ENCODE measurements at places on chromosomes 5 and 9.
A peak's percentile ranks its signal among the peaks of the same experiment; 100 is the strongest.

DNA sequence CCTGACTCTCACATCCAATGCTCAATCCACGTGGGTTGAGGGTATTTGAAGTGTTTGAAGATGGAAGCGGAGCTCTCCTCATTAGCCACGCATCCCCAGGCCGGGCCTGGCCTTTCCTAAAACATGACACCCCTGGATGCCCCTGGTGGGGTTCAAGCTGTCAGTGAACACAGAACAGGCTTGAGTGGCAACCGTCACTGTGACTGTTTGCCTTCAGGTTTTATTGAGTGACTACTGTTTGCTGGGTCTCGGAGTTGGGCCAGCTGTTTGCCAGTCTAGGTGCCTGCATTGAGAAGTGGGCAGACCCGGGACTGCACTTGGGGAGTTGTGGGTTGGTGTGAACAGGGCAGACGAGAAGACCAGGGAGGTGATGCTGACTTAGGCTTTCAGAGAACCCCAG is 7.8 kb upstream of the OLFM1 start:
- DNase-seq, result no peak

GRCh38 chr9:100540327-100540726 is 37.6 kb upstream of the CAVIN4 start:
- DNase-seq, result no peak

DNA sequence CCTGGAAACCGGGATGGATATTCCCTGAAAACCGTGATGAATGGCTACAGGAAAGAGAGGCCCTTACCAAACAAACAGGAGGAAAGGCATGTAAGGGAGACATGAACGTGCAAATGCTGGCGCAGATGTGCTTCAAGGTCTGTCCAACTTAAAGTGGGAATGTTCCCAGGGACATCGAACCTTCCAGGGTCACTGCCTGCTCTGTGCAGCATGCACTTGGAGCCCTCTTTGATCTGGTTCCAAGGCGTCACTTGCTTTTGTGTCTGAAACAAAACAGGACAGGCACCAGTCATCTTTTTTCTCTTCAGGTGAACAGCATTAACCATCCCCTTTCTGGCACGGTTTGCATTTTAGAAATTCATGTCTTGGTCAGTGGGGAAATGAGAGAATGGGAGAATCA is 479.4 kb downstream of the RASEF start:
- no peak for DNase-seq

DNA sequence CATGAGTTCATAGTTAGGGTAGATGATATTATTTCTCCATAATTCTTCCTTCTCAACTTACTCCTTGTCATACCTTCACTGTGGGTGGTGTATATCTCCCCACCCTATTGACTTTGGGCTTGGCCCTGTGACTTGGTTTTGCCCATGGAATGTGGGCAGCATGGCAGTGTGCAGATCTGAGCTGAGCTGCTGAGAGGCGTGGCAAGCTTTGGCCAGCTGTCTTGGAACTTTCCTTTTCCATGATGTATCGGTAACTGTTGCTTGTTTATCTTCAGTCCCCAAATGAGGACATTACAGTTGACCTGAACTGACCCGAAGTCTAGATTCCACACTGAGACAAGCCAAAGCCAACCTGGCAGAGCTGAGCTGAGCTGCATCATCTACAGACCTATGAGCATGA is 70.4 kb downstream of the RALGPS1 start:
- DNase-seq, result no peak

DNA sequence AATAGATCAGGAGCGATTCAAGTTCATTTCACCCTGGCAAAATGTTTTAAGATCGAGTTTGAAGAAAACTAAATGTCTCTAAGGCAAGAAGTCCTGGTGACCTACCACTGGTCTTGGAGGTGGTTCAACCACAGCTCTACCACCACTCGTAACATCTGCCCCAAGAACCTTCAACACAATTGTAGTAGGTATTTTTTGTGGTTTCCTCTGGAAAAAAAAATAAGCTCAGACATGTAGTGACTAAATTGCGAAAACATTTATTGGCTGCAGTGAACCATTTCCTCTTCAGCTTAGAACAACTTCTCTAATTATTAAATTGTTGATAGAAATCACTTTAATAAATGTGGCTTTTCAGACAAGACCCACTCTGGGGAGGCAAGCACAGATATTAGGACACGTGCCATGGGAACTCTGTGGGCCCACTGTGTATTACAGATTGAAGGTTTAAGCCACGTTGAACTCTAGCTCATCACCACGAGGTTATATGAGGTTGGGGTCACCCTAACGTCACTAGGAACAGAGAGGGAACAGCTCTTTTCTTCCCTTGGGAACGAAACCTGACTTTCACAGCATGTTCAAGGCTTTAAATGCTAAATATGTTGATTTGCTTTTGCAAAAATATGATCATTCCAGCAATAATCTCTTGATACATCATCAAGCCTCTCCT is 142.9 kb downstream of the HSD17B3 start:
- no peak for DNase-seq

DNA sequence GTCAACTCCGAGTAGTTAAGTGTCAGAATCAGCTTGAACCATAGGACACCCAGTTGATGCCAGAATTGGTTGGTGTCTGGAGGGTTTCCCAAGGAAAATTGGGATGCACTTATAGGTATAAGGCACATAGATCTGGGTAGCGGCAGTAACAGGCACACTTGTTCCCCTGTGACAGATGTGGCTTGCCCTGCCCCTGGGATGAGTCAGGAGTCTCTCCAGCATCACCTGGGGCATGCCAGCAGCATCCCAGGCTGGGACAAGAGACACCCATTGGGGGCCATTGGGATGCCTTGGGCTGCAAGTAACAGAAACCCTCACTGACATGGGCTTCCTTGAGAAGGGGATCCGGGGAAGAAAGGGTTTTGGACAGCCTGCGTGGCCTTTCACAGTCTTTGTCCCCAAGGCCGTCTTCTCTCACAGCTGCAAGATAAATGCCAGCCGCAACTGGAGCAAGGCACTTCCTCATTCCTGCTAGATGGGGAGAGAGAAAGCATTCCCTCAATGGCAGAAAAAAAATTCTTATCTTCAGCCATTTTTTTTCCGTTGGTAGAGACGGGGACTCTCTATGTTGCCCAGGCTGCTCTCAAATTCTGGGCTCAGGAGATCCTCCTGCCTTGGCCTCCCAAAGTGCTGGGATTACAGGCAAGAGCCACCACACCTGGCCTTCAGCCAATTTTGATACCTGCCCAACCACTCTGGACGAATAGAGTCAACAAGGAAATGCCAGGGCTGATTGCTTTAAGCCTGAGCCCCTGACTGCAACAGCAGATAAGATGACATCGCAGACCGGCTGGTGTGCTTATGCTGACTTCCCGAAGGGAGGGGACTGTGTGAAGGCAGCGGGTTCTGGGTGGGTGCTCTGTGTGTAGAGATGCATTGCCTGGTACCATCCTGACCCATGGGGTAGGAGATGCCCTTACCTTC is 13.3 kb upstream of the RNF130 start:
- peak; percentile 39 for DNase-seq

GRCh38 chr5:176548967-176549444 is at the start of gene CDHR2:
Gene CDHR2 (plus strand): TSS chr5:176549342. CDS start chr5:176565353, 16,011 bp downstream.
- DNase-seq, result no peak

DNA sequence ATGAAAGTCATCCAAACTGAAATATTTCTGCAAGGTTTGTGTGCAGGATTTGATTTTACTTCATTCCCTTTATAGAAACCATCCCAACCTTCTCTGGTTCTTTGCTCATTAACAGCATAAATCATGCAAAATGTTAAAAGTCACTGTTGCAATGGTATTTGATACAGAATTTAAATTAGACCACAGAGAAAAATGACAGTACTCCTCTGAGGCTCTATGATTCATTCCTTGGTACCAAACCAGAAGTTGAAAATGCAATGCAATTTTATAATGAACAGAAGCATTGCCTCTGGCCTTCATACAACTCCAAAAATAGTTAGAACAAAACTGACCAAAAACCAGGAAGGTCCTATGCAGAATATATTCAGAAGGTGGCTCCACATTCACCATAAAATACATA is 607.1 kb downstream of the TLE1 start:
- DNase-seq, result peak; percentile 39

DNA sequence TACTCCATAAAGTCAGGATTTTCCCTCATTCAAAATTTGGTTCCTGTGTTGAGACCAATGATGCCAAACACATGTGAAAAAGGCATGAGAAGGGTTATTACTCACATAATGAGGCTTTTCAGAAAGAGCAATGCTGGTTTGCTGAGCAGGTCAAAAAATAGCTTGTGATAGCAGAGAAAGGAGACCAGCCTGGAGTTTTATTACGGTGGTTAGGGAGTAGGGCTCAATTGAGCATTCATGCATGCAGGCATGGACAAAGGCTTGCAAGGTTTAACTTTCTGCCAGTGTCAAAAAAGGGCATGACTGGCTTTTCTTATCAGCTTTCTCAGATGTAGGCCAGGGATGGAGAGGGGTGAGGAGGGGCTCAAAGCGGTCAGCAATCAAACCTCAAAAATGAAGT is 628.3 kb downstream of the DNAH5 start:
- DNase-seq, result no peak

DNA sequence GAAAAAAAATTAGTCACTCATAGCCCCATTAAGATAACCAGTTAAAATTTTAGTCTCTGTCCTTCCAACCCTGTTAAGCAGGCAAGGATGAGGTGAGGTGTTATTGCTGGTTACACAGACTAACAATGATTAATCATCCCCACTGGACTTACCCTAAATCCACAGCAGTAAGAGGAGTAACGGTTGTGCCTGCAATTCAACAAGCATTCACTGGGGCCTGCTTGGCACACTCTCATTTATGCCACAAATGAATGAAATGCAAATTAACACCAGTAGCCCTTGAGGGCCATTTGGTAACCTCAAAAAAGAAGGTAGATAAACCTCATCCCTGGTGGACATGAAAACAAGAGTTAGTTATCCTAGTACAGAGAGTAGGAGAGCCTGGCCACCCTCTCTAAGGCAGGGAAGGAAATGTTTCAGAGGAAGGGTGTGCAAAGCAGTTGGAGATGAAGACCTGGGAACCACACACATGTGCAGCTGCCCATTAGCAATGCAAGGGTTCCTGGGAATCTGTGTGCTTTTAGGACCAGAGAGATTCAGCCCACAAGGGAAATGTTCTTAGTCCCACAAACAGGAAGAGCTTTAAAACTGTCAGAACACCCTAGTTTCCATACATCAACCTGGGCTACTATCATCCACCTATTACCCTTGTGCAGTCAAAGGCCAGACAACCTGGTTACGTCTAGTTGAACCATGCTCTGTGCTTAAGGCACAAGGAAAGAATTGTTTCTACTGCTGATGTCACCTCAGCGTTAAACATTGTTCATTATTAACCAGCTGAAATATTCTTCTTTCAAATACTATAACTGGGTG is 7.7 kb downstream of the LHFPL2 start:
- no peak for DNase-seq

- DNase-seq, result no peak
Observed at GRCh38 chr5:16559702-16560101, 57.1 kb downstream of the RETREG1 start.

- DNase-seq, result no peak
Observed at GRCh38 chr5:37054391-37054790, 177.8 kb downstream of the NIPBL start.

DNA sequence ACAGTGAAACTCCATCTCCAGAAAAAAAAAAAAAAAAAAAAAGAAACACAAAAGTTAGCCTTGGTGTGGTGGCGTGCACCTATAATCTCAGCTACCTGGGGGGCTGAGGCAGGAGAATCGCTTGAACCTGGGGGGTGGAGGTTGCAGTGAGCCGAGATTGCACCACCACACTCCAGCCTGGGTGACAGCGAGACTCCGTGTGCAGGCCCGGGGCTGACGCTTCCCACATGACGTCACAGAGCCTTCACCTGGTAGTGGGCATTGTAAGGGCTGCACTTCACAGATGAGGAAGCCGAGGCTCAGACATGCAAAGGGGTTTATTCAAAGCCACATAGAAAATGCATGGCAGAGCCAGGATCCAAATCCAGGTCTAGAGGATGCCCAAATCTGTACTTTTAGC is 114.2 kb downstream of the GAPVD1 start:
- DNase-seq, result no peak

DNA sequence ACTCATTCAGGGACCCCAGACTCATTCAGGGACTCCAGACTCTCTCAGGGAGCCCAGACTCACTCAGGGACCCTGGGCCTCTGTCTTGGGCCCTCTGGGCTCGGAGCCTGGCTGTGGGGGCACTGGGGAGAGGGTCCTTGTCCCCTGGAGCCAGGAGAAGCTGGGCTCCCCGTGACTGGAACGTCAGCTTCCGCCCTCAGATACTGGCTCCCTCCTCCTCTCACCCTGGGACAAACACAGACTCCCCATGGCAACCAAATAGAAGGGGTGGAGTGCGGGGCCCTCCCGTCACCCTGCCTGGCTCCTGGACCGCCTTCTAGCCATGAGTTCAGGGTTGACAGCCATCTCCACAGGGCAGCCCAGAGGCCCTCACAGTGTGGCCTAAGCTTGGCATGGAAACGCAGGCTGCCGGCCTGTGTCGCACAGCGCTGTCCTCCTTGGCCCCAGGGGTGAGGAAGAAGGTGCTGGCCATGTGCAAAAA is 27.6 kb downstream of the ZDHHC11B start:
- peak; percentile 29 for DNase-seq

- DNase-seq, result no peak
Observed at GRCh38 chr5:177111720-177112394, 21.7 kb upstream of the NSD1 start.

DNA sequence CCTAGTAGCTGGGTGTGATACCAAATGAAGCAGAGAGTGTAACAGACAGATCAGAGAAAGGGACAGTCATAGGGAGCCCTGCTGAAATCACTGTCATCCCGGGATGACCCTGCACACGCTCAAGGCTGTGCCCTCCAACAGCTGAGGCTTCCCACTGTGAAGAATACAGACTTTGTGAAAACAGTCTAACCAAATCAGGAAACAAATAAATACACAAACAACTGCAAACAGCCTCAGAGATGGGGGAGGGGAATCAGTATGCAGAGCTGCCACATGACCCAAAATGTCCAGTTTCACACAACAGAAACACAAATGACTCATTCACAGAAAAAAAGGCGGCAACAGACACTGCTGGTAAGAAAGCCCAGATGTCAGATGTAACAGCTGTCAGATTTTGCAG is 101.9 kb downstream of the ADAMTS2 start:
- peak; percentile 77 for DNase-seq

DNA sequence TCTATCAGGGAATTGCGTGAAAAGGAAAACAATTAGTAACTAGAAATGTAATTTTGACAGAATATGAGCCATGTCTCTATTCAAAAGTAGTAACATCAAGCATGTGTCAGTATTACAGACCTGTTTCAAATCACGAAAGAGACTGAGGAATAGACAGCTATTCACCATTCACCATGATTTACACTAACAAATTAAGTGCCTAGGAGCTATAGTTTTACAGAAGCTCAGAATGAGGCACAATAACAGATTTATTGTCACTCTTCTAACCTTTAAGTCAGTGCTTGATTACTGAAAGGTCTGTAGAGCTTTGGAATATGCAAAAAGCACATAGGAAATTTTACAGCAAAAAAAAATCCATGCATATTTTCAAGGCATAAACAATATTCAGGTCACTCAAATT is 208.2 kb downstream of the SLCO4C1 start:
- no peak for DNase-seq

- peak; percentile 44 for DNase-seq
Observed at GRCh38 chr9:110101531-110102161, 106.3 kb downstream of the C9orf152 start.

GRCh38 chr5:97936231-97936630 is 753.2 kb upstream of the RIOK2 start:
- DNase-seq, result no peak

Data from umbilical cord (tissue), 2 donors.